Hepatocyte (in vitro differentiated cells): ENCODE measurements at places on chromosomes 3 and 15.

GRCh38 chr15:20272422-20273184, 269.0 kb downstream of the GOLGA6L6 start:
- H3K36me3 ChIP-seq, result no peaks in the 10 kb centered on the region
- no peaks in the 10 kb centered on the region for H3K27me3 ChIP-seq
- DNase-seq, result no peak
- H3K4me1 ChIP-seq, result no peaks in the 10 kb centered on the region

GRCh38 chr3:79586232-79586631, 181.6 kb downstream of the ROBO1 start:
- H3K36me3 ChIP-seq, result no peaks in the 10 kb centered on the region
- no peaks in the 10 kb centered on the region for H3K4me1 ChIP-seq
- DNase-seq, result no peak
- no peak overlapping the region for H3K27ac ChIP-seq
- no peak overlapping the region for H3K4me3 ChIP-seq
- H3K27me3 ChIP-seq, result no peaks in the 10 kb centered on the region

- H3K4me3 ChIP-seq, result no peak overlapping the region
- H3K27me3 ChIP-seq, result no peaks in the 10 kb centered on the region
- H3K4me1 ChIP-seq, result no peaks in the 10 kb centered on the region
- no peak for DNase-seq
- no peaks in the 10 kb centered on the region for H3K36me3 ChIP-seq
Measured at GRCh38 chr3:134839990-134840389, 44.9 kb downstream of the EPHB1 start.

DNA sequence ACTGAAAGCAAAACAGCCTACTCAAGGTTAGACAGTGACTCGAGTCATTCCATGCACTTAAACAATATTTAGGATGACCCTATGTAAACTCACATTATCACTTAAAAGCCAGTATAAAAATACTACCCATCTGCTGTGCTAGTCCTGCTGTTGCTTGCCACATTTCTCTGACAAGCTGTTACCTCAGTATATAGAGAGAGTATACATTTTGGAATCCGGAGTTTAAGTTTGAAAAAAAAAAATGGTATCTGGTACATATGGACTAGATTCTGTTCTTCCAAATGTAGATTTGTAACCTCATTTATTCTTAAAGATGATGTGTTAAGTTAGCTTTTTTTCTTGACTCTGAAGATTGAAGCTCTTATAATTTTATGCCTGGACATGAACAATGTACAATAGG, 503.8 kb upstream of the TPRG1 start:
- peaks cover 4% of the 10 kb centered on the region for H3K4me1 ChIP-seq
- H3K27me3 ChIP-seq, result no peaks in the 10 kb centered on the region
- DNase-seq, result no peak
- H3K27ac ChIP-seq, result no peak overlapping the region
- H3K36me3 ChIP-seq, result no peaks in the 10 kb centered on the region

GRCh38 chr15:51718219-51718618, 19.2 kb downstream of the LYSMD2 start:
- H3K4me3 ChIP-seq, result no peak overlapping the region
- H3K36me3 ChIP-seq, result no peaks in the 10 kb centered on the region
- no peak overlapping the region for H3K27ac ChIP-seq
- H3K27me3 ChIP-seq, result no peaks in the 10 kb centered on the region

GRCh38 chr15:67968966-67969365, 85.1 kb upstream of the PIAS1 start:
- no peak overlapping the region for H3K4me3 ChIP-seq
- H3K27me3 ChIP-seq, result no peaks in the 10 kb centered on the region
- H3K4me1 ChIP-seq, result peaks cover 10% of the 10 kb centered on the region
- no peak overlapping the region for H3K27ac ChIP-seq
- no peaks in the 10 kb centered on the region for H3K36me3 ChIP-seq
- no peak for DNase-seq

- no peaks in the 10 kb centered on the region for H3K36me3 ChIP-seq
- DNase-seq, result no peak
- no peaks in the 10 kb centered on the region for H3K4me1 ChIP-seq
- no peaks in the 10 kb centered on the region for H3K27me3 ChIP-seq
- no peak overlapping the region for H3K4me3 ChIP-seq
Measured at GRCh38 chr3:65914032-65914739, 124.5 kb downstream of the MAGI1 start.

GRCh38 chr3:114308830-114309229, 15.0 kb downstream of the TIGIT start:
- no peak overlapping the region for H3K4me3 ChIP-seq
- no peaks in the 10 kb centered on the region for H3K4me1 ChIP-seq
- H3K36me3 ChIP-seq, result no peaks in the 10 kb centered on the region
- H3K27me3 ChIP-seq, result no peaks in the 10 kb centered on the region
- no peak for DNase-seq

DNA sequence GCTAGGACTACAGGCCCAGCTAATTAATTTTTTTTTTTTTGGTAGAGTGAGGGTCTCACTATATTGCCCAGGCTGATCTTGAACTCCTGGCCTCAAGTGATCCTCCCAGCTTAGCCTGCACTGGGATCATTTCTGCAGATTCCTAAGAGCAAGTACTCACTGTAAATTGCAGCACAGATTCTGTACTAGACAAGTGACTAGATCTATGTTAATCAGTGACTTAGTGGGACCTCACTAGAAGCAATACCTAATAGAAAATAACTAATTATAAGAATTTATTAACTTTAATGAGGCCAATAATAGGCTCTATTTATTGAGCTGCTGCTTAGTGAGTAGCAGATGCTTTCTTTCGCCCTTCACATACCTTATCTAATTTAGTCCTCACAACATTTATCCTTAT, 10.6 kb upstream of the UTS2B start:
- H3K4me1 ChIP-seq, result peaks cover 21% of the 10 kb centered on the region
- no peaks in the 10 kb centered on the region for H3K36me3 ChIP-seq
- H3K27ac ChIP-seq, result no peak overlapping the region

GRCh38 chr3:156761007-156761406, 65.1 kb upstream of the LEKR1 start:
- H3K27ac ChIP-seq, result no peak overlapping the region
- H3K27me3 ChIP-seq, result no peaks in the 10 kb centered on the region
- DNase-seq, result no peak
- H3K4me1 ChIP-seq, result peaks cover 4% of the 10 kb centered on the region

- H3K4me3 ChIP-seq, result no peak overlapping the region
- no peaks in the 10 kb centered on the region for H3K27me3 ChIP-seq
- no peaks in the 10 kb centered on the region for H3K36me3 ChIP-seq
- H3K27ac ChIP-seq, result no peak overlapping the region
Measured at GRCh38 chr3:108153451-108153981, 62.7 kb upstream of the CD47 start.

GRCh38 chr15:85597155-85597815, 197.4 kb downstream of the KLHL25 start:
- no peak overlapping the region for H3K27ac ChIP-seq
- no peaks in the 10 kb centered on the region for H3K27me3 ChIP-seq
- DNase-seq, result no peak
- H3K36me3 ChIP-seq, result no peaks in the 10 kb centered on the region
- H3K4me3 ChIP-seq, result no peak overlapping the region
- H3K4me1 ChIP-seq, result no peaks in the 10 kb centered on the region

- H3K36me3 ChIP-seq, result no peaks in the 10 kb centered on the region
- no peak overlapping the region for H3K27ac ChIP-seq
- no peak overlapping the region for H3K4me3 ChIP-seq
- no peaks in the 10 kb centered on the region for H3K4me1 ChIP-seq
- H3K27me3 ChIP-seq, result no peaks in the 10 kb centered on the region
- DNase-seq, result no peak
Measured at GRCh38 chr3:32632533-32633265, 52.3 kb upstream of the CNOT10 start.
